ENCODE measurements at places on chromosomes 3 and 15.
A peak's percentile ranks its signal among the peaks of the same experiment; 100 is the strongest.

GRCh38 chr3:75089841-75090240 is 475.4 kb upstream of the CNTN3 start:
- DNase-seq = peak; percentile 34

DNA sequence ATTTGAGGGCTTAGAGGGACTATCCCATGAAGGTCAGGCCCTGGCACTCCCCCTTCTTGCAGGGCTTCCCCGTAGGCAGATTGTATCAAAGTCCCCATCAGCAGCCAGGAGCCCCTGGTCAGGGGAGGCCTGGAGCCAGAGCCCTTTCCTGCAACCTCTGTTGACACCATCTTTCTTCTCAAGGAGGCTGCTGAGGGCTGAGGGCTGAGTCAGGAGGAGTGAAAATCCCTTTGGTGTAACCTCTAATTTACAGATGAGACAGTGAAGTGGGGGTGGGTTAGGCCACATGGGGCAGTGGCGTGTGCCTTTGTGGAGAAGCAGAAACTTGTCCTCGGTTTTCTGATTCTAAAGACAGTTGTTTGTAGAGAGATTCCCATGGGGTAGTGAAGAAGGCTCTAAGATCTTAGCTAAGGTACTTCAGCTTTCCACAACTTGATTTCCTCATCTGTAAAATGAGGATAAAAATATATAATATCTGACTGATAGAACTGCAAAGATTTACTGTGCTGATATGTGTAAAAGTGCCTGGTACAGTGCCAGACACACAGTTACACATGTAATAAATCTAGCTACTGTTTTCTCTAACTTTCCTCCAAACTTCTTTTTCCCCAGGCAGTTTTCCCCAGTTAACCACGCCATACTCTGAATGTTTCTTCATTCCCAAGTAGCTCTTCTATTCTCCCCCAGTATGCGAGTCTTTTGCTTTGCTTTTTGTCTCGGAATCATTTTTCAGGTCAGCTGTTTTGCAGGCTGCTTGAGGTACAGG is 249.4 kb upstream of the TPM1 start:
- no peak for DNase-seq

- peak; percentile 94 for DNase-seq
Observed at GRCh38 chr3:9302425-9303181, 53.2 kb upstream of the SRGAP3 start.

DNA sequence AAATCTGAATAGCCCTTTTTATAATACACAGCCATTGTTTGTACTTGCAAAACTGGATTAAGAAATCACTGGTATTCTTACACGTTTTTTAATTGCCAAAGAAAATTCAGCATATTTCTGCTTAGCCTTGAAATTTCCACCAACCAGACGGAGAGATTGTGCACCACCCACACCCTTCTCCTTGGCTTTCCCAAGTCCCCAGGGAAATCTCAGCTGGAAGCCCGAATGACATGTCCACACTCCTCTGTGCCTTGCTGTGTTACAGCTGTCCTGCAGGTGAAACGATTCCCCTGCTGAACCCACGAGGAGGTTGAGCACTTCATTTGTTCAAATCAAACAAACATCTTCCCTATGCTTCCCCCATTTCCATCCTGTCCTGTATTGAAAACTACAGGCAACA is 49.6 kb upstream of the PPARG start:
- DNase-seq = no peak

DNA sequence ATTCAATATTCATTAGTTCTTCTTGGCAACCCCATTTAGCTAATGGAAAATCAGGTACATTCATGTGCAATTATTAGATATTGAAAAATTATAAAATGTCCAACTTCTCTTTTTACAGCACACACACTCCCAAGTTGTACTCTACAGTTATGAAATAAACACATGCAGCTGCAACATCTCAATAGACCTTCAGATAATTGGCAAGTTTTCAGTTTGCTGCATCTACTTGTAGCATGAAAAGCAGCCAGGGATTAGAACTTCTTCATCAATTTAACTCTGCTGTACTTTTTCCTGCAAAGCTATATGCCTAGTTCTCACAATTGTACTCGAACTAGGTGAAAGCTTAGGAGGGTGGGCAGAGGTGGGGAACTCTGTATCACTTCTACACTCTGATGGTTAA is 46.6 kb upstream of the FHIT start:
- peak; percentile 88 for DNase-seq

DNA sequence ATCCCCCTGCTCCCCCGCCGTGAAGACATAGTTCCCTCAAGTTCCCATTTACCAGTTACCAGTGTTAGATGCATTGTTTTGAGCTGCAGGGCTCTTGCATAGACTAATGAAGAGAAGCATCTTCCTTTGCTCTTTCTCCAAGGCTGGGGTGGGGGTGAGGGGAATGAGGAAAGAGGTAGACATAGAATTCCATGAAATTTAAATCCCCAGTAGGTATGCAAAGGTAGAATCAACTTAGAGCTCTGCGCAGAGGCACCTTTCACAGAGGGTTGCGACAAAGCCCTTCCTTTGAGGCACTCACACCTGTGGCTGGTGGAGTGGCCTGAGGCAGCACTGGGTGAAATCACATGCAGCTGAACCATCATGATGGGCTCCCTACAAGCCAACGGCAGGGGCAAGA is 101.3 kb downstream of the WDR76 start:
- DNase-seq = no peak

DNA sequence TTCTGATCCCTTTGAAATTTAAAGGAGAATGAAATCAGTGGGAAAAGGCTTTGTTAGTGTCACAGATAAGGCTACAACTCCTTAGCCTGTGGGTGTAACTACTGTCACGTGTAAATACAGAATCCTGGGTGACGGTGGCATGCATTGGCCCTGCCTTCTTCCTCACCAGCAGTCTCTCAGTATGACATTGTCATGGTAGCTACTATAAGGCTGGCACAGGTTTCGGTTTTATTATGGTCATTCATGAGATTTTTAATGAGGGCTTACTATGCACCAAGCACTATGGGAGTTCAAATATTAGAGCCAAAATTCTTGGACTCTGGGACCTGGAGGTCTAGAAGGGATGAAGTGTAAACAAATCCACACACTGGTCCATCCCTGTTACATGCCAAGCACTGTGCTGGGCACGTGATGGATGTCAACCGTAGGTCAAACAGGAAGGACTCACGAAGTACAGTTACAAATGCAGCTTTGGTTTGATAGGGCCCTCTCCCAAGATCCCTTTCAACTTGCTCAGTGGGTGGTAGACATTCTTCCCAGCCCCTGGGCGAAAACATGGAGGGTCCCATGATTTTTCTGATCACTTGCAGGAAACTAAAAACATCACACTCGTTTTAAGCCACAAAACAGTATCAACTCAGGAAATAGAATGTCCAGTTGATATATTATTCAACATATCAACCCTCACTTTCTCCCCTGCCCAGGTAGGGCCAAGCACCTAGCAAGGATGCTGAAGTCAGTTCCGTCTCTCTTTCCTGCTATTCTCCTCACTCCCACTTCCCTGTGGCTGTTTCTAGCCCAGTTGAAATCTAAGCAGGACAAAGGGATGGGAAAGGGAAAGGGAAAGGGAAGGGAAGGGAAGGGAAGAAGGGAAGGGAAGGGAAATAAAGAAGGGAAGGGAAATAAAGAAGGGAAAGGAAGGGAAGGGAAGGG is 25.3 kb downstream of the BFSP2 start:
- DNase-seq = no peak

DNA sequence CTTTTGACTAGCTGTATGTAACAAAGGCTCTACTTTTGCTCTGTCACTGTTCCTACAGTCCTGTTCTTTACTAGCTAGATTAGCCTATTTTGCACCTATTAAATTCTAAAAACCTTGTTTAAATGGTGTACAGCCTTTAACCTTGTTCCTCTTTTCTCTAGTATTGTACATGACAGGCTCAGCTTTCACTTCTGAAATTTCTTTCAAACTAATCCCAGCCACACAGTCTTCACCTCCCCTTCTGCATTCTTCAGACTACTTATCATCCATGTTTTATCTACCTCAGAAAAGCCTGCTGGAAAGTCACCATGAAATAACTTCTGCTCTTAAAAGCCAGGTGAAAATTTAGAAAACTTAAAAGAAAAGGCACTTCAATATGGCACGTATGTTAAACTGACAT is 122.4 kb downstream of the NECTIN3 start:
- DNase-seq = no peak

GRCh38 chr3:8869613-8870012 is 93.7 kb downstream of the RAD18 start:
- no peak for DNase-seq

GRCh38 chr3:195071916-195072820 is 198.8 kb downstream of the XXYLT1 start:
- DNase-seq = no peak

DNA sequence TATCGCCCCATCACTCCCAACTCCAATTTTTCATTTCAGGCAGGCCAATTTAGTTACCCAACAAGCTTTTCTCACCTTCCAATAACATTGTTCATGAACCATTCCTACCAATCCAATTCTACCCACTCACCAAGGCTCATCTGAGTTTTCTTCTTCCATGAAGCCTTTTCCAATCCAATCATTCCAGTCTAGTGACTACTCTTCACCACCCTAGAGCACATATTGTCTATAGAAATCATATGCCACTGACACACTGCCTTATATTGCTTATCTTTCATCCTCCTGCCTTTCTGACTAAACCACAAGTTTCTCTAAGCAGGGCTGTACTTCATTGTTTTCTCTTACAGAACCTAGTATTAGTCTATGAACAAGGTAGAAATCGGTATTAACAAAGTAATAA is 11.4 kb downstream of the CCDC14 start:
- DNase-seq = no peak

DNA sequence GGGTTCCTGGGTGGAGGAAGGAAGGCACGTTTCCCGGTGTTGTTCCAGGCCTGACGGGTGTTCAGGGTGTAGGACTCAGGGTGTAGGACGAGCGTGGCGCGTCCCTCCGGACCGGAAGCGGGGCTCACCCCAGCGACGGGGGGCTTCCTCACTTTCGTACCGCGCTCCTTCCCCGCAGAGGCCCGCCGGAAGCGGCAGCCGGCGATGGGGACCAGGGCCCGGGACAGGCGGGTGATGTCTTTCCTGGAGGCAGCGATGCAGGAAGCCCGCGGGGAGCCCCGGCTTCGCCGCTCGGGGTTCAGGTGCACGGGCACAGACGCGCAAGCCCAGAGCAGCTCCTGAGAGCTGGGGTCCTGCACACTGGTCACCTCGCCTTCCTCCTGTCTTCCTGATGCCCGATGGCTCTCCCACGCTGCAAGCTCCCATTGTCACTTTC is 13.4 kb downstream of the FOXL2NB start:
- DNase-seq = no peak

- no peak for DNase-seq
Observed at GRCh38 chr15:42058791-42059190, 35.6 kb downstream of the PLA2G4D start.

- DNase-seq = peak; percentile 43
Observed at GRCh38 chr15:90165659-90166489, 35.3 kb upstream of the SEMA4B start.

GRCh38 chr3:195916991-195917390 is 8.6 kb upstream of the TNK2 start:
- no peak for DNase-seq

DNA sequence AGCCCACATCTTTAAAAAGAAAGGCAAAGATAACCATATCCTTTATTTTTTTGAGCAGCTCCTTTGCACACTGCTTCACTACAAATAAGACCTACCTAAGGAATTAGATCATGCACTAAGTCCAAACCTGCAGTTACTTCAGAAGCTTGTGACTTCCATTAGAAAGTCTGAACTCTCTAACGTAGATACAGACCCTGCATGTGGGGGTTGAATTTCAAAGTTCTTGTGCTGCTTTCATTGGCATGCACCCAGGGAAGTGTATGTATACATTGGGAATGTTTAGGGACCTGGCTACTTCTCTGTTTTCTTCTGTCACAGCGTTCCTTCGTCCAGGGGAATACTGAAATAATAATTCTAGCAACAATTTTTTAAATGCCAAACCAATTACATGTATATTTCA is 185.2 kb upstream of the IL12A start:
- DNase-seq = no peak

DNA sequence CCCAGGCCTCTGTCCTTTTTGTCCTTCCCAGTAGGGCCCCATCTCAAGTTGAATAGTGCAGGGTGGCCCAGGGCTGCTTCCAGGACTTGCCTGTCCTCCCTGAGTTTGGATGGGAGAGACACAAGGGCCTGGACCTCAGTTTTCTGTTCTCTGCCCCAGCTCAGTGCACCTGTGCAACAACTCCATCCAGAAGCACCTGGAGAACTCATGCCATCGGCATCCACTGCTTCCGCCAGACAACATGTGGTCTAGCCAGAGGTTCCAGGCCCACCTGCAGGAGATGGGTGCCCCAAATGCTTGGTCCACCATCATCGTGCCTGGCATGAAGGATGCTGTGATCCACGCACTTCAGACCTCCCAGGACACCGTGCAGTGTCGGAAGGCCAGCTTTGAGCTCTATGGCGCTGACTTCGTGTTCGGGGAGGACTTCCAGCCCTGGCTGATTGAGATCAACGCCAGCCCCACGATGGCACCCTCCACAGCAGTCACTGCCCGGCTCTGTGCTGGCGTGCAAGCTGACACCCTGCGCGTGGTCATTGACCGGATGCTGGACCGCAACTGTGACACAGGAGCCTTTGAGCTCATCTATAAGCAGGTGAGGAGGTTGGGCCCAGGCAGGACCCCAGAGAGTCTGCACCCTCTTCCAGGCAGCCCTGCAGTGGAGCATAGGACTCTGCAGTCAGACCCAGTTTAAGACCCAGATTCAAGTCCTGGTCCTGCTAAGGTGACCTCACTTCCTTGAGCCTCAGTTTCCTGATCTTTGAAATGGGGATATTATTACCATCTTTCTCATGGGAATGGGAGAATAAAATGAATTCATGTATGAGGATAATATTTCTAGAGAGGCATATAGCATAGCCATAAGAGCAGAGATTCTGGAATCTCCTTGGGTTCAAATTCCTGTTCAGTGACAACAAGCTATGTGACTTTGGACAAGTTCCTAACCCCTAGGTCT is 14.7 kb downstream of the RPUSD3 start:
- no peak for DNase-seq

GRCh38 chr15:68314563-68314962 is 37.0 kb downstream of the FEM1B start:
- peak; percentile 53 for DNase-seq
